Foreskin melanocyte (primary cell): ENCODE measurements at places on chromosomes 11 and 22.

- DNase-seq = no peak
Observed at GRCh38 chr22:49968313-49968830, 7.8 kb downstream of the PIM3 start.

DNA sequence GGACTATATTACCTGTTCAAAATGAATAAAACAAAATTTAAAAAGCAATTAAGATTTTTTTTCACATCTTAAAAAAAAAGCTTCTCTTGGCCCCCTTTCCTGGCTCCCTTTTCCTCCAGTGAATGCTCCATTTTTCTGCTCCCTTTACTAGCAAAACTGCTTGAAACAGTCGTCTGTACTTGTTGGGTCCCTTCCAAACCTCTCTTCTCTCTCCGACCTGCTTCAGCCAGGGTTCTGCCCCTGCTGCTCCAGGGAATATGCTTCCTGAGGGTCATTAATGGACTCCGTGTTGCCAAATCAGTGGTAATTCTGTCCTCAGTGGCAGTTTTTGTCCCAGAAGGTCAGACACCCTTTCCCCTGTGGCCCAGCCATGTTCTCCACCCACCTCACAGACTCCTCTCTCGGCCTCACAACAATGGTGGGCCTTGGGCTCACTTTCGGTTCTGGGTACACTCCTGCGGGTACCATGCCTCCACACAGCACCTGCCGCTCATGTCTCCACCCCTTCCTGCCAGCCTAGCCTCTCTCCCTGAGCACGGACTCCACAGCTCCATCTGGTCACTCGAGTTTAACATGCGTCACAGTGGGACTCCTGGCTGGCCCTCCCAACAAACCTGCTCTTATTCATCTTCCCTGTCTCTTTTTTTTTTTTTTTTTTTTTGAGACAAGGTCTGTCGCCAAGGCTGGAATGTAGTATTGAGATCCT lies 7.8 kb upstream of the POLR3H start:
- no peak for DNase-seq

DNA sequence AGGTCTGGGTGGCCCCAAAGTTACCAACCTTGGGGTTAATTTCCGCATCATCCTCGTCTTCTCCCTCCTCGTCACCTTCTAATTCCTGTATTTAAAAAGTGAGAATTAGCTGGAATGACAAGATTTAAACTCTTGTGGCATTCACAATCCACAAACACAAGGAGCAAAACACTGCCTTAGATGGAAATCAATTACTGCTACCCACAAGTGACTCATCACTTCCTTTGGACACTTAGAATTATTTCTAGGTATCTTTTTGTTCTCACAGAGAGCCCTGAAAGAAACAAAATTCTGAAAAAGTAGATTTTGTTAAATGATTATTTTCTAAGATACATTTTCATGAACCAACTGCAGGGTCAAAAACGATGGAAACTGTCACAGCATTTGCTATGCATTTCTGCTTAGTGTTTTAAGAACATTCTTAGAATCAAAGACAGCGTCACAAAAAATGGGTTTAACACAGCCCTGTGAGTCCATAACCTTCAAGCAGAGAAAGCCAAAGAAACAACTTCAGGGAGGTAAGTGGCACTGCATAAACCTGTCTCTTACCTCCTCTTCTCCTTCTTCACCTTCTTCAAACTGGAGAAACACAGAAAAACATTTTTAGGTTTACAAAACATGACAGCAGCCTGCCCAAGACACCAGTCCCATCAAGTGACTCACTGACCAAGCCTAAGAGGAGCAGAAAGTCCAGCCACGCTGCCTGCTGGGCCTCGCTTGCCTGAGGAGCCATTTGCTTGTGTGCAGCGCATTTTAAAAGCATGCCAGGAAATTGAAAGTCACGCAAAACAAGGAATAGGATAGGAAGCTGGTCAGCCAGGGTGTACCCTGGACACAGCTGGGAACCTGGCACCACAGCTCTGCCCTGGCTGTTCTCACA lies 22.3 kb upstream of the PHLDA2 start:
- no peak for DNase-seq

GRCh38 chr11:117205211-117205818 lies 6.1 kb downstream of the TAGLN start:
- no peak for DNase-seq

- DNase-seq = no peak
Observed at GRCh38 chr11:37026326-37026725, 428.3 kb upstream of the RAG2 start.
